ENCODE measurements at places on chromosomes 6 and 20.

- no peak for DNase-seq
Measured at GRCh38 chr6:5665173-5665572, 341.6 kb downstream of the NRN1 start.

DNA sequence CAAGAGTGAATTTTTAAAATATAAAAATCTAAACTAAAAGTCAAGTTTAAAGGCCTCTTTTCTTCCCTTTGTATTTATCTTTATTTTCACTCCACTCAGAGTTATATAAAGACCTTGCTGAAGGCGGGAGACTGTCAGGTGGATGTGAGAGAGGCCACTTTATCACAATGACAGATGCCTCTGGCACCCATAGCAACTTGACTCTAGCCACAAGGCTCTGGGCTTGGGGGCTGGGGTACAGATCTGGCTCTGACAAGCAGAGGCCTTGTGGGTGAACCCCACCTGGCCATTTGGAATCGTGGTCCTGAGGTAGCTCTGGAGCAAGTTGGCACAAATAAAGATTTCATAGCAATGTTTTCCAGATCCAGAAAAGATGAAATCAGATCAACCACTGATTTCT, 417.2 kb downstream of the RFPL4B start:
- no peak for DNase-seq

- no peak for DNase-seq
Measured at GRCh38 chr6:65938000-65938399, 231.0 kb upstream of the EYS start.

DNA sequence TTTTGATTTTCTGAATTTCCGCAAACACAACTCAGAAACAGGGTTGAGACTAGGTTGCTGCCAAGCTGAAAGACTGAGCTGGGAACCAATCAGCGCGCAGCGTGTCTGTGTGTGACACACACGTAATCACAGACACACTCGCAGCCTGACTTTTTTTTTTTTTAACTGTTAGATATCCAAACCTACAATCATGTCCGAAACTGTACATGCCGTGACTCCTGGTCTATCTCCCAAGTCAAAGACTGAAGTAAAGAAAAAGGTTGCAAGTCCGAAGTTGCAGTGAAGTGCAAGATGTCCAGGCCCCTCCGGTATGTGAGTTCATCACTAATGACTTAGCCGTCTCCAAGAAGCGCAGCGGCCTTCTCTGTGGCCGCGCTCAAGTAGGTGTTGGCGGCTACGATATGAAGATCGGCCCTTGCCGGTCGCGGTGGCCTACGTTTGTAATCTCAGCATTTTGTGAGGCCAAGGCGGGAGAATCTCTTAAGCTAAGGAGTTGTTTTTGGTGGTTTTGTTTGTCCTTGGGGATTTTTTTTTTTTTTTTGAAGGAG, 108.2 kb downstream of the HFE start:
- DNase-seq = peak; percentile 82

- no peak for DNase-seq
Measured at GRCh38 chr6:39756582-39756981, 31.4 kb upstream of the KIF6 start.

DNA sequence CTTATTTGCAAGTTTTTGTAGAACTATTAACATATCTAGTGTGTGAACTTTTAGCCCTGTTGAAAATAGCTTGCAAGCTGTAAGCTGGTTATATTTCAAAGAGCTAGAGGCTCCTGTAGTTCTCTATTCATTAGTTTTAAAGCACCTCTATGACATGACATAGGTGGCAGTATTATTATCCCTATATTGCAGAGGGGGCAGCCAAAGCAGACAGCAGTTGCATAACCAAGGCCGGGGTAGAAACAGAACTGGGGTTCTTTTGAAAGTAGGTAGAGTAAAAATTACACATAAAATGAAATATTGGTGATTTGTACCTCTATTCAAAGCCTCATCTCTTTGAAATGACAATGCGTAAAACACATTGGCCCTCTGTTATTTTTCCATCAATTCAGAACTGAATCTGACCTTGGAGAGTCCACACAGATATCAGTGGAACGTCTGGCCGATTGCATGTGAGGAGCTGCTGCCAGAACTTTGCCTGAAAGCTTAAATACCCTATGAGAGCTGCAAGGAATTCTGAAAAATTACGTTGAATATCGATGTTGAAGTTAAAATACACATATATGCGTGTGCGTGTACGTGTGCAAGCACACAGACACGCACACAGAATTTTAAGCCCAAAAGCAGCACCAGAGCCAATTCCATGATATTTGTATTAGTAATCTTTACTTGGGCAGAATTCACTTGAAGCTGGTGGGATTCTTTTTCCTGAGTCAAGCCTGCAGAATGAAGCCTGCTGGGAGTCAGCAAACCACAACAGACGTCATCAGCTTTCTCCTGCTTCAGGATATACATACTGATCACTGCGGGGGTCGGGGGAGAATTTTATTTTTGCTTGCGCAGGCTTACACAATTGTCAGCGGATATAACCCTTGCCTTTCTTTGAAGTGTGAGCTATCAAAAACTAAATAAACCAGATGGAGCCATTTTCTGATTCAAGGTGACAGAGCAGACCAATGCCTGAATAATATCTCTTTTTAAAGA, 163.2 kb downstream of the PDE7B start:
- no peak for DNase-seq

- no peak for DNase-seq
Measured at GRCh38 chr6:144158133-144158532, 7.8 kb downstream of the STX11 start.

DNA sequence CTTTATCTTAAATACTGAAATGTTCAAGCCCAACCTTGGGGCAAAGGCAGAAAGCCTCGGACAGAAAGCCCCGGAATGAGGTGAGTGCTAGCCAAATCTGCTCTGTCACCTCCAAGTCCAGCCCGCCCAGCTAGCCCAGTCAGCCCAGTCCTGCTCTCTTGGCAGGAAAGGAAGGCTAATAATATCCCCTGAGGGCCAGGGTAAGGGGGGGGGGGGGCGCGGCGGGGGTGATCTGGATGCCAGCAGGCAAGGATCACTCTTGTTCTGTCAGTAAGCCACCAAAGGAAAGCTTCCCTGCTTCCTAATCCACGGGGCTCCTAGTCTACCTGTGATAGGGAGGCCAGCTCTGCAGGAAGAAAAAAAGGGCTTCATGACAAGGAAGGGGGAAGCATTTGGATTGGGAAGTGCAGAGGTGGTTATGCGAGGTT, 1.1 kb downstream of the NDRG3 start:
- DNase-seq = no peak

DNA sequence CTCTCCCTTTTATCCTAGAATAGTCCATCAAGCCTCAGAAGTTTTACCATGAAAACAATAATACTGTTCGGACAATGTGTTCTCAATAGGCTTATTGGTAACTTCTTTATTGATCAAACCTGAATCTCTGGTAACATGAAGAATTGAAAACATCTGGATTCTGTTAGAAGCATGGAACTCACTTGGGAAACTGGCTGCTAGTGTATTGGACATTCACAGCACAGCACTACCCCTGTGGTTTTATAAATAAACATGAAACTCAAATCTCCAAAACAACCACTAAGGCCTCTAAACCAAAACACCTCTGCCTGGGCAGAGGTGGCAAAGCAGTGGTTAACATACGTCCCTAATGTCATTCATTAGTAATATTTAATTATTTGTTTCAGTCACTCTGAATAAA, 157.6 kb upstream of the KCNQ5 start:
- no peak for DNase-seq

DNA sequence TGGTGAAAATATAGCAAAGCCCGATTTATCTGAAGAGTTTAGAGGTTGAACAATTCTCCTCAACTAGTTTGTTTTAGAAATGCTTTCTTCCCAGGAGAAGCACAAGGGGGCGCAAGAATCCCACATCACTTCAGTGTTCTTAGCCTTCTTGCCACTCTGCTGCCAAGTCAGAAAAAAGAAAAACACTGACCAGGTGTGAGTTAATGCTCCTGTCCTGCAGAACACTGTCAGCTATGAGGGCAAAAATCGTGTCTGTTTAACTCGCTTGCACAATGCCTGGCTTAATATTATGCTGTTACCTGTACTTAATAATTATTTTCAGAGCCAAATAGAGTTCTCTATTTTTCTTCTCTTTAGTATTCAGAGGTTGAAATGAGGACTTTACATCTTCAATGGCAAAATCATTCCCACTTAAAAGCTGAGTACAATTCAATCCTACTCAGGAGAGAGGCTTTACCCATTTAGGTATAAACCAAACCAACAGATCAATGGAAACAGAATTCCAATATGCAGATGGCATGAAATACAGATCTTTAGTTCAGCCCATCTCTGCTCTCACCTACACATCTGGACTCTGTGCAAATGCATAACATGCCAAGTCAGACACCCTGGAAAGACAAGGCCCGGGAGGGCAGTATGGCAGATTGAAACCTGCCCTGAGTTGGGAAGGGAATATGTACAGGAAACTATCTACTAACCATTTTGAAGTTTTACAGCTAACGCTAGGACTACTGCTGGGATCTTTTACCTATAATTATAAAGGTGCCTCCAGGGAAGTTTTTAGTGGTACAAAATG, 71.4 kb upstream of the TULP1 start:
- peak; percentile 74 for DNase-seq

- DNase-seq = no peak
Measured at GRCh38 chr20:17859616-17860232, 108.9 kb downstream of the SNX5 start.

GRCh38 chr6:2753110-2753489, 2.4 kb upstream of the MYLK4 start:
- DNase-seq = no peak

DNA sequence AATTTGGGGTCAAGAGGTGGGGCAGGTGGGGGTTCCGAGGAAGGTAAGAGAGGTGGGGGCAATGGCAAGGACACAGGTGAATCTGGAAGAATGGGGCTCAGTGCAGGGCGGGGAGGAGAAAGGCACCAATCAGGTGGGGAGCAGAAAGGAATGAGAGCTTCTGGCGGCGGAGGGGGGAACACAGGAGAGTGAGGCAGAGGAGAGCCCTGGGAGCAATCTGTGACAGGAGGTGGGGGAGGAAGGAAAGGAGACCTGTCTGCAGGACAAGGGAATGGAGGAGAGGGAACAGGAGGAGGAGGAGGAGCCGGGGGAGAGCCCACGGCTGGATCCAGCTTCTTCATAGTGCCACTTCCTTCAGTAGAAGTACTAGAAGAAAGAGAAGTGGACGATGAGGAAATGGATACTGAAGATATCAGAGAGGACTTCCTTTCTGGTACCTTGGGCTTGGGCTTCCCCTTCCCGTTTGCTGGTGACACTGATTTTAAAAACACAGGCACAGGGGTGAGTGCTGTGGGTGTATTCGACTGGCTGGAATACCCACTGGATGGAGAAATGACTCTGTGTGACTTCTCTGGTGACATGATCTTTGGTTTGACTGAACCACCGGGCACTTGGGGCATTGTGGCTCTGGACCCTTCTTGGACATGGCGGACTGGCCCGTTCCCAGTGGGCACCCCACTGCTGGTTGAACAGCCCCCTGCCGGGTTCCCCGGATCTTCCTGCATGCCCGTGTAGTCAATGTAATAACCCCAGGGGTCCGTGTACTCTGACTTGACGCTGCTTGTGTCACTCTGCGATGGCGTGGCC, 27.4 kb downstream of the HEBP2 start:
- DNase-seq = no peak

DNA sequence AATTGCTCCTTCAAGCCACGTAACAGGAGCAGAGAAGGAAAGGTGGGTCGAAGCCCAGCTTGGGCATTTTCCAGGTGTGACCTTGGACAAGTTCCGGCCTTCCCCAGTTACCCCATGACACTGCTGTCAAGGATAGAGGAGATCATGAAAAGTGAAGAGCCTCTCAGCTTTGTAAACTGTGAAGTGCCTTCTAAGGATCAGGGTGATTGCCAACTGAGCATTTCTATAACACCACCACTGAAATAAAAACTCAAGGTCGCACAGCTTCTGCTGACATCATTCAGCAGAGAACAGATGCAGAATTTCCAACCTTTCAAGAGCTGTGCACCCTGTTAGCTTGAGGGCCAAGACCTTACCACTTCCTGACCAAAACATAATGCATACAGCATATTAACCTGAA, 24.0 kb upstream of the ZMYND8 start:
- DNase-seq = no peak

GRCh38 chr6:76771059-76771634, 692.1 kb downstream of the HTR1B start:
- no peak for DNase-seq

DNA sequence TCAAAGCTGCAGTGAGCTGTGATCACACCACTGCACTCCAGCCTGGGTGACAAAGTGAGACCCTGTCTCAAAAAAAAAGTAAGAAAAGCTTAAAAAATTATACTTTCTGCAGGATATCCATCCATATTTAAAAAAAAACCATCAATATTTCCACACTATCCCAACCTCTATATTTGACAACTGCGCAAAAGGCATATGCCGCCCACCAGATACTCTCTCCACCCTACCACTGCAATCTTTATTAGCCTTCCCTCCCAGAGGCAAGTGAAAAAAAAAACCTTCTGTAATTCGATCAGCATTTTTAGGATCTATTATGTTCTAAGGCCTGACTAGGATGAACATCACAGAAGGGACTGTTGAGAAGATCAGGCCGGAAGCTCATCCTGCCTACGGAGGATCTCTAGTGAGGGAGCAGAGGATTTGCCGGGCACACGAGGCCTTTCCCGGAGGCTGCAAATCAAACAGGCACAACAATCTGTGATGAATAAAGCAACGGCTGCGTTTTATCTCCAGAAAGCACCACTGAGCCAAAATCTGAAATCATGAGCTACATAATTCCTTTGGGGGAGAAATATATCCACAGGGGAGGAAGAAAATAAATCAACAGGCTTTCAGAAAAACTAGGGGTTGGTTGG, 65.9 kb downstream of the GFOD1 start:
- DNase-seq = no peak

DNA sequence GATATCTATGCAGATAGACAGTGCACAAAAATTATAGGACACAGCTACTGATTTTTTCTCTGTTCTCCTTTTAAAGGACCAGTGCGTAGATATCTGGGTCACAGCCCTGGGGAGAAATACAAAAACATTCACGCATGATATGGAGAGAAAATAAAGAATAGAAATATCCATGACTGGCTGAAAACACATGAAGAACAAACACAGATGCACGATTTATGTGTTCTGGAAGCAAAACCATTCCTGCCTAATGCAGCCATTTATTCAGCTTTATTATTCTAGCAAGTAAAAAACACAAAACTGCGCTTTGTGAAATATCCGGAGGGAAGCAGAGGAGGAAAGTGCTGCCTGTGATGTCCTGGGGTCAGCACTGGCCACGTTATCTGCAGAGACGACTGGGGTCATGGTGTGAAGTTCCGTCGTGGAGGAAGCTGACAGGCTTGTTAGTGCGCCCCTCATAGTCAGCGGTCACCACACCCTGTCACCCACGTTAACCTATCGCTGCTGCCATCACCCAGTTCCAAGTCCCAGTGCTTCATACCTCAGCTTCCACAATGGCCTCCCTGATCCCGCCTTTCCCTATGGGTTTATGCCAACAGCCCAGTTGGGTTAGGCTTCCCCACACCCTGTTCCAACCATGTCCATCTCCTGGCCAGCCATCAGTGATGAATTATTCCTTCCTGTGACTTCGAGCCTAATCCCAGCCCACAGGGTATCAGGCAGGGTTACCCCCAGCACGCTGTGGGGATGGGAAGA, 86.6 kb upstream of the RPS6KA2 start:
- no peak for DNase-seq

DNA sequence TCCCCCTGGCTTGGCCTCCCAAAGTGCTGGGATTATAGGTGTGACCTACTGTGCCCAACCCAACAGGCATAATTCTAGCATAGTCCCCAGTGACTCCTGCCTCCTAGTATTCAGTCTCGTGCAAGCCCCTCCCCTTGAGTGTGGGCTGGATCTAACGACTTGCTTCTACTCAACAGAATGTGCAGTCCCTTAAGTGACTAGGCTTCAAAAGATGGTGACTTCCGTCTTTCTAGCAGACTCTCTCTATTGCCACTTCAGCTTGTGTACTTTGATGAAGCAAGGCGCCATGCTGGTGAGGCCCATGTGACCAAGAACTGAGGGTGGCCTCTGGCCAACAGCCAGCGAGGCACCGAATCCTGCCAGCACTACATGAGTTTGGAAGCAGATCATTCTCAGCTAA, 109.6 kb upstream of the TRAF3IP2 start:
- no peak for DNase-seq
